ENCODE measurements at places on chromosomes 4 and X.

- no peak for DNase-seq
Observed at GRCh38 chr4:47704693-47705325, 133.1 kb downstream of the CORIN start.

DNA sequence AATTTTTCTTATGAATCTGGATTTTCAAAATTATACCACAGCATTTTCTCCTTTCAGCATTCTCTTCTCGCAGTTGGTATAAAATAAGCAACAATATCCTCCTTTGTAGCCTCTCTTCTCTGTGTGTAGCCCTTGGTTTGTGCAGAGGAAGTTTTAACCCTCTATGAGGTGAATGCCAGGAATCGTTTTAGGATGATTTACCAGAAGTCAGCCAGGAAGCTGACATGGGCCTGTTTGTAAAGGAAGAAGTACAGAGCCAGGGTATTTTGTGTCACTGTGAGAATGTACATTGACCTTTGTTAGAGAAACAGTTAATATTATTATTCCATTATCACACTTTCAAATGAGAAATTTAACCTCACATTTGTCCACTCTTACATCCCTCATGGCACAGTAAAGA is 88.9 kb upstream of the RPL34 start:
- no peak for DNase-seq

DNA sequence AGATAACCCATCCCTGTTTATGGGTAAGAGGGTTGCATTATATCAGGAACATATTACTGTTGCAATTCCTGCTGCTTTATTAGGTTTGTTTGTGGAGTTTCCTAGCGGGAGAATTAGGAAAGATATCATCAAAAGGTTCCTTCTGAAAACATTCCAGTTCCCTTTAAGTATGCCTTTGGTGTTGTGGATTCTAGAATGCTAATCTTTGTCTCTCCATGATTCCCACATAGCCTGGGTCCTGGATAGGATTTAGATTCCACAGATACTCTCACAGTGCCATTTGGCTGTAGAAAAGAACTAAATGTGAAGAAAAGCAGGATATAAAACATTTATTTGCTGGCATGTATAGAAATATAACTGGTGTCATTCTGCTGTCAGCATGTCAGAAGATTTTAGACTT is 338.7 kb downstream of the PCDH18 start:
- no peak for DNase-seq

DNA sequence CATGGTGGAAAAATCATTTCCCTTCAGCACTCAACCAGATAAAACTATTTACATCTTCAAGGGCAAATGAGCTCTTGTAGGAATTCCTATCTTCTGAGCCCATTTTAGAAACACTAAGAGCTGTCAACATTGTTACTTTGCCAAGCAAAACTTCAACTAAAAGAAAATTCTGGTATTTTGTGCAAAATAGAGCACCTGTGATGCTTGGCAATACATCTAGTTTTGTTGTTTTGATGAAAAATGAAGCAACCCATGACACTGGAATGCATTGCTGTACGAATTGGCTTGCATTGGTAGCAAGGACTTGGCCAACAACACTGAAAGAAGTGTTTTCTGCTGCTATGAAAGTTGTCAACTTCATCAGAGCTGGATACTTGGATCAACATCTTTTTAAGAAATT is 194.4 kb downstream of the COX18 start:
- no peak for DNase-seq

GRCh38 chrX:8820910-8821527 is 19.8 kb upstream of the FAM9A start:
- no peak for DNase-seq

DNA sequence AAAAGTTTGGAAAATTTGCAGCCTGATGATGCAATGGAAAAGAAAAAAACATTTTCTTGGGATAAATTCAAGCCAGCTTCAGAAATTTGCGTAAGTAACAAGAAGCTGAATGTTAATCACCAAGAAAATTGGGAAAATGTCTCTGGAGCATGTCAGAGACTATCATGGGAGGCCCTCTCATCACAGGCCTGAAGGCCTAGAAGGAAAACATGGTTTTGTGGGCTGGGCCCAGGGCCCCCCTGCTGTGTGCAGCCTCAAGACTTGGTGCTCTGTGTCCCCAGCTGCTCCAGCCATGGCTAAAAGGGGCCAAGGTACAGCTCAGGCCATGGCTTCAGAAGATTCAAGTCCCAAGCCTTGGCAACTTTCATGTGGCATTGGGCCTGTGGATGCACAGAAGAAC is 1049.8 kb upstream of the GRIA3 start:
- DNase-seq = no peak

DNA sequence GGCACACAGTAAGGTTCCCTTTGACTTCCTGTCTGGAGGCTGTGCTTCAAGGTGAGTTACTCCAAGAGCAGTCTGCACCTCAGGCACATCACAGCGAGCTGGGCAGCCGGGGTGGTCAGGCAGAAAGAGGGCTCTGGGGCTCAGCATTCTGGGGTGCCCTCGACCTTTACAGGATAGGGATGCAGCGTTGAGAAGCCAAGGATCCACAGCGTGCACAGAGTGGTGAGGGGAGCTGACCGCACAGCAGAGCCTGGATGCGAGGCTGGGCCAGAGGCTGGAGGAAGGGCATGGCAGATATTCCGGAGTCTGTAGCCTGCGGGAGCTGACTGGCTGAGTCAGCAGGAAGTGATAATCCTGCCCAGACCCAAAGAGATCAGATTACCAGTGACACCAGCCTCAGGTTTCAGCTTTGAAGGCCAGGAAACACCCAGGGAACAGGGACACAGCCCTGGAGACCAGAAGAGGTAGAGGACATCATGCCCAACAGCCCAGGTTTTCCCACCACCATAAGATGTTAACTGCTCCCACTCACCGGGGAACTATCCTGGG is 38.4 kb upstream of the PDLIM3 start:
- no peak for DNase-seq
